ENCODE measurements at places on chromosomes 4 and X.
A peak's percentile ranks its signal among the peaks of the same experiment; 100 is the strongest.

DNA sequence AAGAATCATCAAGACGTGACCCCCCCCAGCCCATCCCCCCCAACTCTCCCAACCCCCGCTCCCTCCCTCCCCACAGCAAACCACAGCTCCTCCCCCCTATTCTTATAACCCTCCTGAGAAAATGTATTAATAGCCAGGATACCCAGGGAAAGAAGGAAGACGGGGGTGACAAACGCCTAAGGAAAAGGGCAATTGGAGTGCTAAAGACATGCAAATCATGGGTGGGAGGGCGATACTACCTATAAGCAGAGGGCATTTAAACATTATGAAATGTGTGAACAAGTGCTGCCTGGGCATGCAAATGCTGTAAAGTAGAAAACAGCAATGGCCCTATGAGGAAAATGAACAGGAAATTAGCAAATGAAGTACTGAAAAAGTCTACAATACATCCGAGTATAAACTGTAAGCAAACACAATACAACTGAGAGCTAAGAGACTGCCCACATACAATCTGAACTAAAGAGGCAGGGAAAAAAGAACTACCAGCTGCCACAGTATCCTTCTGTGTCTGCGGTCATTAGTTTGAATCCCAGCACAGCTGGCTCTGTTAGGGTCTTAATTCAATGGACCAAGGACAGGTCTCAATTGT is 2.4 kb downstream of the CXXC4 start:
- no peak for DNase-seq

- DNase-seq: no peak
Observed at GRCh38 chr4:71167083-71167482, 171.7 kb upstream of the SLC4A4 start.

GRCh38 chrX:6446582-6446981 is 88.3 kb downstream of the VCX3A start:
- DNase-seq: no peak

- no peak for DNase-seq
Observed at GRCh38 chr4:1151541-1151940, 20.8 kb downstream of the SPON2 start.

- no peak for DNase-seq
Observed at GRCh38 chrX:143632625-143633410, 3.1 kb downstream of the SLITRK4 start.

- DNase-seq: no peak
Observed at GRCh38 chr4:149065753-149066152, 623.5 kb upstream of the NR3C2 start.

DNA sequence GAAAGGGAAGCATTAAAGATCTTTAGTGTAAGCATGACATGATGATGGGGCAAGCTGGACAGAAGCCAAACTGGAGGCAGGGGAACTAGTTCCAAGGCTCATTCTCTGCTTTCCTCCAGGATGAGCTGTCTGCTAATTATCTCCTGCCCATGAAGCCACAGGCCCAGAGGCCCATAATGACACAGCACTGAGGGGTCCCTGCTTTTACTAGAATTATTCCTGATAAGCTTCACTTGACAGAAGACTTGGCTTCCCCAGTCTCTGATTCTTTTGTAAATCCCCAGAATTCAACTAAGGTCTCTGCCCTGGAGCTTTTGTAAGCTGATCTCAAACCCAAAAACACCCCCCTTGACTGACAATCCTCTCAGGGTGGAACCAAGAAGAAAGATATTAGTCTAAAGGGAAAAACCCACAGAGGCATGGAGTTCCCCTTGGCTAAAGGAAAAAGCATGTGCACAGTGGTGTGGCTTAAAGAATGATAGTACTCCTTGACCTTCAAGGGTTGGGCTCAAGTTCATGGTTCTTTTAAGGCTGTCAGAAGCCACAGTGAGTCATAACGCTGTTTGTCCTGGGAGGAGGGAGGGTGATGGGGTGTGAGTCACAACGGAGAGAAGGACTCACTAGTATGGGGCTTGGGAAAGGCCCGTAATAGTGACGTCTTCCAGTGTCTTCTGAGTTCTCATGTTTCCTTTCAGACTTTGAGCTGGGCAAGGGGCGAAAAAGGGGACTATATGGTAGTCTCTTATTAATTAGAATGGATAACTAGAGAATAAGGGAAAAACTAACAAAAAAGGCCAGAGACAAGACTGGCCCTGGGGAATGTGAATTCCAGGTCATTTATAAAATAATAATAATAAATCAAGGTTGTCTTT is 146.0 kb upstream of the CPEB2 start:
- no peak for DNase-seq

DNA sequence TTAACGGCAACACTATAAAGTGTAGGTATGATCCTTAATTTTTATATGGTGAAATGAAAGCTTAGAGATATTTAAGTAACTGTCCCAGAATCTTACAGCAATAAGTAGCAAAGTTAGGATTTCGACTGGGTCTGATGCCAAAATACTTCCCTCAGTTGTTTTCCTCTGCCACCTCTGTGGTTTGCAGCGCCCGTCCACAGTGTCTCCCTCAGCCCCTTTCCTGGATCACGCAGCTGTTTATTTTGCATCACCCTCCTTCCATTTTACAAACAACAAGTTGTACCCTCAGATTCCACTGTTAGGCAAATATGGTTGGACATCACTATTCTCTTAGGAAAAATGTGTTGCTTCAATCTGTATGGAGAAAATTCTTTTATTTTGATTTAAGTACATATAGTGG is 56.1 kb downstream of the RAPGEF2 start:
- DNase-seq: no peak

DNA sequence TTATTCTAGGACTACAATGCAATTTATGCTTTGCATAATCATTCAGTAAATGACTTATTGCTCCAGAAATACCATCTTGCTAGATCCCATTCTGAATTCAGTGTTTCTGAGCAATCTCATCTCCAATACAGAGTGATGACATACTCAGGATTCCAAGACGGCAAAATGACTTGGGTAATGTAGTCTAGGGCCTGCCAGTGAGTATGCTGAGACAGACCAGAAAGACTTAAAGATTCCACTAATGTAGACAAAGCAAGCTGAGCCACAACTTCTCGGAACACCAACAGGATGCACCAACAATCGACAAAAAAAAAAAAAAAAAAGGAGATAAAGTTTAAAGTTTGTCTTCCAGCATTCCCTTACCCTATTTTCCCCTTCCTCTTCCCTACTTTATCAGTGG is 919 bp upstream of the SEC24B start:
- no peak for DNase-seq

DNA sequence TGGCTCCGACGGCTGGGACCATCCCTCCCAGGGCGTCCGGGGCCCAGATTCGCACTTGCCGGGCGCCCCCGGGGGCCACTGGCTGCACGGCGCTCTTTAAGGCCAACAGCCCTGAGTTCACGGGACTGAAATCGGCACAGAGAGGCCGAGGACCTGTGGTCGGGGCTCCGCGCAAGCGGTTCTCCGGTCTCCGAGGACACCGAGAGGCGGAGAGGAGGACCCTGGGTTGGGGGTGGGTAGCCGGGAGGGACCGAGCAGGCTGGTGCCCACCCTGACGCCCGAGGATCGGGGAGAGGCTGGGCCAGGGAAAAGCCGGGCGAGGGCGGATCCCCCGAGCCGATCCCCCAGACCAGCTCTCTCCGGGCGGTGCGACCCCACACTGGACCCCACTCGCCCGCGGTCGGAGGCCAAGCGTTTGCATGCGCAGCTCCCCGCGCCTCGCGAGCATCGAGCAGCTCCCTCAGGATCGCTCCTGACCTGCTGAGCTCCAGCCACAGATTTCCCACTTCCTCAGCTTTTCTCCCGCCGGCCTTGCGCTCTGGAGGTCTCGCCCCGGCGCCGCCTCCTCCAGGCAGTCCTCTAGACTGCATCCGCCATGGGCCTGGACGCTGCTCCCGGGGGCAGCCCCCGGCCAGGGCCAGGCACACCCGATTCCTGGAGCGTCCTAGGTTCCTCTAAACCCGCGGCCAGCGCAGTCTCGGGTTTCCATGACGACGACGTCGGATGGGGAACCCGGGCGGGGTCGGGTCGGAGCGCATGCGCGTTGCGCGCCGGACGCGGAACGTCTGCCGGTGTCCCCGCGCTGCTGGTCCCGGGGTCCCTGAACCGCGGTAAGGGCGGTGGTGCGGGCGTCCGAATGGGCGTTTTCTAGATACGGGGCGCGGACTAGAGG is 17.6 kb upstream of the NAT8L start:
- peak; percentile 48 for DNase-seq

DNA sequence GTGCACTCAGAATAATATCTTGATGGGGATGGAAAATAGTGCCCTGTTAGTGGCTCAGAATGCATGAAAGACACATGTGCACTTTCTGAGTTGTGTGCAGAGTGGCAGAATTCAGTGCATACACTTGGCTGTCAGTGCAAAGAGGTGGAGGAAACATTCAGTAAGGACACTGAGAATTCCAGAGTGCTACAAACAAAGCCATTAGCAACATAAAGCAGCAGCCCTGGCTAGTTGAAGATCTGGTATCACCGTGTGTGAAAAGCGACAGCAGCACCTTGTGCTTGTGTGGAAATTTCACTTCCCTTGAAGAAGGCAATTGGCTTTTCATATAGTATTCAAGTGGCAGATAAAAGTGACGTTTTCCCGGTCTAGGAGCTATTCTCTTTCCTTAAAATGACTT is 810.4 kb downstream of the TRIML1 start:
- no peak for DNase-seq

Measured in activated CD8-positive, alpha-beta memory T cell treated with anti-CD3 and anti-CD28 coated beads for 1 hour (primary cell).